ENCODE measurements at places on chromosomes 6 and 20.

- DNase-seq: no peak
Measured at GRCh38 chr6:11514672-11515071, 22.9 kb upstream of the TMEM170B start.

DNA sequence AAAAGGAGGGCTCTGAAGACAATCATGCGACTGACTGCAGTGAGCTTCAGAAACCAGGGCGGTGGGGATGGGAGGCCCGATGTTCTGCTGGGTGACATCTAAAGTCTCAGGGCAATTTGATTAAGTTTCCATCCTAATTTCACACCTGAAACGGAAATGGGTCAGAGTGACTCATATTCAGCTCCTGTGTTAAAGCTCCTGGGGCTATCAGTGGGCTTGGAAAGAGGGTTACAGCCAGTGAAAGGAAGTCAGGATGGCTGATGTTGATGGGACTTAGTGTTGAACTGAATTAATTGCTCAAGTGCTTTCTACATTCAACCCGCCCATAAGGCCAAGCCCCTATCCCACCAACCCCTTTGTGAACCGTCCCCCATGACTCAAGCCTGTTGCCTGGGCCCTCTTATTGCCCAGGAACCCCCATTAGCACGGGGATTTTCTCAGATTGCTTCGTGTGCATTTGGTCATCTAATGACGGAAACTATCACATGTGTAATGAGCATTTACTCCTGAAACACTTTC, 47.1 kb upstream of the TBC1D7 start:
- no peak for DNase-seq

DNA sequence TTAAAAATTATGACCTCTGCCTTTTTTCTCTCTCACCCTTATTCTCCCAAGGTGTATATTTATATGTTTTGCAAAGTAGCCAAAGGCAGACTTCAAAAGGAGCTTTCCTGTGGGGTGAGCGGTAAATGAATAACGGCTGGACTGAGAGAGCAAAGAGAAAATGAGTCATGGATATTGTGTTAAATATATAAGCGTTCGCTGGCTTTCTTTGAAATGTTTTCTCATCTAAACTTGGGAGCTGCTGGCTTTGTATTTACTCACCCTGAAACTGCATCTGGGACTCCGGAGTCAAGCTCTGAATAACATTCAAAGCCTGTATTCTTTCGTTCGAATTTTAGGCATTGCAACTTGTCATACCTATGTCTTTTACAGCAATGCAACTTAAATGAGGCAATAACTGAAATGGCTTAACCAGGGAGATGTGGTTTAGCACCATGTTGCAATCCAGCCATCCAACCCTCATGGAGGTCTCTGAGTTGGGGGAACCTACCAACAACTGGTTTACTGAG, 32.0 kb downstream of the ATXN1 start:
- no peak for DNase-seq

DNA sequence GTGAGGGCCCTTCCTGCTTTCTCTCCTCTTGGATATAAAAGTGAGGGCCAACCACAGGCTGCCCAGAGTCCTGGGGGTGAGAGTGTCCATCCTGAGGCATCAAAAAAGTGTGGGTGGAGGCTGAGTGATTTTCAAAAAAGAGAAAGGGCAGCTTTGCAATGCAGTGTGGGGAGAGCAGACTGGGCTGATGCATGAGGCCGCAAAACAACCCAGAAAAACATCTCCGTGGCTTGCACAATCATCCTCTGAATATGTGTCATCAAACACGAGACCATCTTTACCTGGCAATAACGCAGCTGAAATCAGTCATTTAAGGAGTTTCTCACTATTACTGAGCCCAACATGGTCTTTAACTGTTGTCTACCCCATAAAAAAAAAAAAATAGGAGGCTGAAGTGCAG, 191.2 kb upstream of the SOX4 start:
- no peak for DNase-seq

GRCh38 chr20:53439616-53440015, 154.0 kb downstream of the ZNF217 start:
- no peak for DNase-seq

DNA sequence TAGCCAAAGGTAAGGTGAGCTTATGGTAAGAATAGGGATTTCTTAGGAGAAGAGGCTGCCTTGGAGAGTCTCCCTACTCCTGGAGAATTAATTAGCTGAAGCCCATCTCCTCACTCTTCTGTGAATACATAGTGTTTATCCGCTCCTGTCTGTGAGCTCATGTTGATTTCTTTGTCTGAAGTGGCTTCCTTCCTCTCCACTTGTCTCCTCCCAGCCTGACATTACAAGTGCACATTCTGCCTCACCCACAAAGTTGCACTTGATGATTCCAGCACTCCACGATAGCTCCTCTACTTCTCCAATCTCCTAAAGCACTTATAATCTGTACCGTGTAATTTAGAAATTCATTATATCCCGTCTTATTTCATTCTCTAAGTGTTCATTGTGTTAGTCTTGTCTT, 287.2 kb downstream of the QKI start:
- DNase-seq: no peak

DNA sequence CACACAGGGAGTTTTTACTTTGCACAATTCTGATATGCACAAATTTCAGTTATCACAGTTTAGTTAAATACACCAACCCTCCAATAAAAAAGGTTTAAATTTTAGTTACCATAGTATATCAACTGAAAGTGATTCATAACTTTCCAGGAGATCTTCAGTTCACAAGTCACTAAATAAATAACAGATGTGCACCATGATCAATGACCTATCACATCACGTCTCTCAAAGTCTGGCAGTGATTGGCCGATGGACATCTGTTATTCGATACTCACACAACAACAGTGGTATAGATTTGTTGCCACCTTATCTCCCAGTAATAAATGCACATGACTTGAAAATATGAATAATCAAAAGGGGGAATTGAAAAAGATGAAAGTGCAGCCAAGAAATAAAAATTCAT, 66.8 kb upstream of the PTCHD4 start:
- no peak for DNase-seq

DNA sequence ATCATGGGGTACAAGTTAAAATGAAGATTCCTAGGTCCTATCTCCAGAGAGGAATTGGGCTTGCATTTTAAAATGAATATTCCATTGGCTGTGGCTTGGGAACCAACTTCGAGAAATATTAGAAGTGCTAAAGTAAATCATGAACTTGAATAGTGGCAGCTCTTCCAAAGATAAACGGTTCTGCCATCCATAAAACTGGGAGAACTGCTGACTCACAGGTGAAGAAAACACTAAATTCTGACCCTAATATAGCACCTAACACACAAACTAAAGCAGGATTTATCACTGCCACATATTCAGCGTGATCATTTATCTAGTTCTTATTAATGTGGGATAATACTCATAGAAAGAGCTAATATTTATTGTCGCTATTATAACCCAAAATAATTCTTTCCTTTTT, 508.1 kb upstream of the ID4 start:
- no peak for DNase-seq

DNA sequence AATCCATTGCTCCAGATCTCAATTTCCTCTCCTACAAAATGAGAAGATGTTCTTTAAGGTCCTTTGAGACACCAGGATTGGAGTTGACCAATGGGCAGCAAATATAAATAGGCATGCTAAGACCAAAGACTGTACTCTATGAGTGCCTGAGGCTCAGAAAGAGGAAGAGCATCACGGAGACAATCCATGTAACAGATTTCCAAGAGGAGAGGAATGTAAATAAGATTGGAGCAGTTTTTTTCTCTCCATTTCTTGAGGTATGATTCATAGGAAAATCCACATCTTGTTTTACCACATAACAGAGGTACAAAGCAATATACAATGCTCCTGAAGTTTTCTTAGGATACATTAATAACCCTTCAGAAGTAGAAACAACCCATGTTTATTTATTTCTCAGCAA, 109.8 kb downstream of the UBE3D start:
- no peak for DNase-seq

- no peak for DNase-seq
Measured at GRCh38 chr6:166540631-166541331, 45.7 kb downstream of the RAMACL start.

DNA sequence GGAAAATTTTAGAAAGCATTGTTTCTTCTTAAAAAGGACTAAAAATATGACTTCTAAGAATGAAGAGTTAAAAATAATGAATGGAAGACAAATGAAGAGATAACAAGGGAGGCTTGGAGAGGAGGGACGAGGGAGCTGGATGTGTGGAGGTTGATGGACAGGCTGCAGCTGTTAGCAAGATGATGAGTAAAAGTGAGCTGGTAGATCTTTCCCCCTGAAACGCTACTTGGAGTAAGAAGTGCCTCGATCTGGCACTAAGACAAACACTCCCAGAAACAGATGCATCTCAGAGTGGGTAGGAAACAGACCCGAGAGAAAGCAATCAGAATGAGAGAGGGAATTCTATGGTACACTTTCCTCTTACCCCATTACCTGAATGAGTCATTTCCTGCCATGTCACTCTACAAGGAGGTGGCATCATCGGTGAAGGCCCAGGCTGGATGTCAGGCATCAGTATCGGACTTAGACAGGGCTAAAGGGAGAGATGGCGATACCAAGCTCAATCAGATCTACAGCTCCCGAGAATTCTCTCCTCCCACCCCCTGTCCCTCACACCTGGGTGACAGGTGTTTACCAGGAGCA, 154.1 kb upstream of the BMP2 start:
- no peak for DNase-seq

DNA sequence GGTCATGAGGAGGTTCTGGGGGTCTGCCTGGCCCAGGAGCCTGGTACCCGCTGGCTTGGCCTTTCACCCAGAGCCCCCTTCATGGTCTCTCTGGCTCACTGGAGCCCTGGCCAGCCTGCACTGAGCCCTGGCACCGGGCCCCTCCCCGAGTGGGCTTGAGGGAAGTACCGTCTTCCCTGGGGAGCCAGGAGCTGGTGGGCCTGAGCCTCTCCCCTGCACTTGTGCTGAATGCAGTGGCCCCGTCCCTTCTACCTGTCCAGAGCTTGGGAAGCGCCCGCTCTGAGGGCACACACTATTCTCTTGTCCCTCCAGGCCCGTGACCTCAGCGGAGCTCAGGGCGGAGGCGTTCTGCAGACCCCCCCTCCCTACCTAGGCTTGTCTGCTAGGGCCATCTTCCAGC, 62.2 kb downstream of the TCP11 start:
- DNase-seq: no peak

DNA sequence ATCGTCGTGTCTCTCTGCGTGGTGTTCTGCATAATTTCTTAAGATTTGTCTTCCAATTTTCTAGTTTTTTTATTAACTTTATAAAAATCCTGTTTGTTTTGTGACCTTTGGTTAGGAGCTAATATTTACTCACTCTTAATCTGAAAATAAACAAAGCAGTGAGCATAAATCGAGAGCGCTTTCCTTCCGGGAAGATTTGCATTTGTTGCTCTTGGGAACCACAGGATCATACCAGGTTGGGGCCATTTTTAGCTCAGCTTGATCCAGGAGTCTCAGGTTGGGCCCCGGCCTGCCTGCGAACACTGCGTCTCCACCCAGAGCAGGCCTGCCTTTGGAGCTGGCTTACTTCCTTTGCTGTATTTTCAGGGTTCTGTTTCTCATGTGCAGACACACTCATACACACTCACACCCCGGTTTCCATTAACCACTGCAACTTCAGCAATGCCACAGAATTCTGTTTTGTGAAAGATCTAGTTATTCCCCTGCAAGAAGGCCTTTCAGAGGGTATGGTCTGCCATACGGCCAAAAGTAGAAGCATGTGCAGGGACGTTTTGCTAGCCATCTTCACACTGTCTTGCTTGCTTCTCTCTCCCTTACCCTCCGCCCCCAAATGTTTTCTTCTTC, 17.3 kb downstream of the BPHL start:
- no peak for DNase-seq

DNA sequence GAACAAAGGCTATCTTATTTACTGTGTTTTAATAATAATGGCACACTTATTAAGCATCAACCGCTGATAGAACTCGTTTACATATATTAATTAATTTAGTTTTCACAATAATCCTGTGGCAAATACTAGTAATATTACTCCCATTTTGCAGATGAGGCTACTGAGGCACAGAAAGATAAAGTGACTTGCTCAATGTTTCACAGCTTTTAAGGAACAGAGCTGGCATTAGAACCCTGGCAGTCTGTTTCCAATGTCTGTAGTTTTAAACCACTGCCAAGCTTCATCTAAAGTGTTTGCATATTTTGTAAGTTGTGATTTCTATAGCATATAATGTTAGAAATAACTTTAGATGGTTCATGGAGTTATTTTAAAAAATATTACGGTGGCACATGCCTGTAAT, 38.4 kb upstream of the LRRC1 start:
- DNase-seq: no peak

DNA sequence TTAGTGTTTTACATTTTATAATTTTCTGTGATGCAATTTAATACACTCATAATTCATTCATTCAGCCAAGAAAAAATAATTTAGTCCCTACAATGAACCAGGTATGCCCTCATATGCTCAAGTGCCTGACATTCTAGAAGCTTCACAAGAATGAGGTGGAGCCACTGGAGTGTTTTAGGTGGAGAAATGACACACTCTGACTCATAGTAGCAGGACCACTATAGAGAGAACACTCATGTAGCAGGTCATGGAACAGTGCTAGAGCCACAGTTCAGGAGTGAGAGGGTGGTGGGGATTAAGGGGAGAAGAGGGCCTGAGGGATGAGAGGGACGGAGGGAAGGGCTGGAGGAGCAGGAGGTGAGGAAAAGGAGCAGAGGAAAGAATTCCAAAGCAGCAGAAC, 1.4 kb upstream of the HLA-G start:
- no peak for DNase-seq

DNA sequence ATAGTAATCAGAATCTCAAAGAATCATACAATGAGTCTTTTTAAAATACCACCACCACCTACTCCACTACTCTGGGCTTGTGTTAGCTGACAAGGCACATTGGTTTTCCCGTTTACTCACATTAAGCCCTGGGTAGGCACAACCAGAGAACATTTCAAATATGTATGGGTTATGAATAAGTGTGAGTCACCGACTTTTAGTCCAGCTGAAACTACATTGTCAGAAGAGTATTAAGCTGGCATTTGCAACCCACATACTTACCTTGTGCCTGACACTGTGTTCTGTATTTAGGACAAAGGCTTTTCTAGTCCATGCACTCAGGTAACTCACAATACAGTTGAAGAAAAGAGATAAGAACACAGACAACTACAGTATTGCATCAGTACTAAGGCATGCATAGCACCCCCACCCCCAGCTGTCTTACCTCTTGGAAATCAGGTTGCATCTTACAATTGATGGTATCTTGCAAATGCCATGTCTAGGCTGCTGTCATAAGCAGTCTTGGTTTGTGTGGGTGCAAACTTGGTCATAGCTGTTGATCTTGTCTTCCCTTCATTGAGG, 40.3 kb upstream of the AHI1 start:
- no peak for DNase-seq

- no peak for DNase-seq
Measured at GRCh38 chr20:44742304-44743079, 3.2 kb upstream of the KCNK15 start.

DNA sequence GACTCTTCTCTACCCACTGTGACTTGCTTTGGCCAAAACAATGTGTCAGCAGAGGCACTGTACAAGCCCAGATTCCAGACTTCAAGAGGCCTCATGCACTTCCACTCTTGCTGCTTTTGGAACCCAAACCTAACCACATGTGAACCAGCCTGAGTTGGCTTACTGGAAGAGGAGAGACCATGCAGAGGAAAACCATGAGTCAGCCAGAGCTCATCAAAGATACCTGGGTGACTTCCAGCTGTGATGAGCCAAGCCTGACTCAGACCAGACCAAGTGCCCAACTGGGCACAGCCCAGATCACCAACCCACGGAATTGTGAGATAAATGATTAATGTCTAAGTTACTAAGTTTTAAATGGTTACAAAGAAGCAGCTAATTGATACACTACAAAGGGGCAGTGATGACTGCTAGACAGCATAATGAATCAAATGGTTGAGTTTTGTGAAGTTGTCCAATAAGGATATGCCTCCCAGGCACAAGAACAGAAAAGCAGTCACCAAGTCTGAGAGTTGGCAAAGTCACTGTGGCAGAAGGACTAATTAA, 16.2 kb upstream of the BEND6 start:
- DNase-seq: no peak
